A673 (cell line): ENCODE measurements at places on chromosomes 7 and 10. TPM values are rescaled to one million over a fixed set of nuclear protein-coding genes. Genes with fewer than 3 reads are reported as not detected.

DNA sequence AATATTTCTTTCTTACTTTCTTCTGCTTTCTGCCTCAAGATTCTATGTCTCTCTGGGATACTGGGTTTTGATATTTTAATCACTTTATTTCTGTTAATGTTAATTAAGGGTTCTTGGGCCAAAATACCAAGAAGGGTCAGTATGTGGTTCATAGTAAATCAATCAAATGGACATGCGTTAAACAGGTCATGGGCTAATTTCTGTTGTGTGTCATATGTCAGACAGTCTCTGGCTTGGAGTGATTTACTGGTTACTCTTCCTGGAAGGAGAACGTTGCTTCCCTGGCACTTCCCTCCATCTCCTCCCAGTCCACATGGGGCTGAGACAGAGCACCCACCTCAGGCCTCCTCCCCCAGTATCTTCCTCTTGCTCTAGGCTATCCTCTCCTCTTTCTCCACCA, 489.1 kb downstream of the SUGCT start:
- no peak for DNase-seq

IRF5 gene
- not detected in 2 replicates for total RNA-seq

DNA sequence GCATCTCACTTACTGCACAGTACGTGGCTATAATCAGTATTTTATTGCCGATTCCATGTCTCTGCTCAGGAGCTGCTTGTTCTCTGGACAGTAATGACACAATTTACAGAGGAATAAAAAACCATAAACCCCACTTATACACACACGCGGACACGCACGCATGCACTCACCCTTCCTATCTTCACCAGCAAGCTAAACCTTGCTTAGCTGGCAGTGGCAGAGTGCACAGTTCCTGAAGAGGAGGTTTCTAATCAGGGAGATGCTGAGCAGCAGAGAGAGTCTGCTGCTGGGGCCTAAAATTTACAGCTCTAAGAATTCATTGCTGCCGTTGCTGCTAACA, 66.3 kb downstream of the SND1 start:
- DNase-seq = no peak

GRCh38 chr10:128930515-128930914, 536.5 kb upstream of the MGMT start:
- no peak for DNase-seq

LRRN3 gene
- total RNA-seq = not detected in 2 replicates

GRCh38 chr10:2294739-2295138, 557.4 kb upstream of the ADARB2 start:
- no peak for DNase-seq

DNA sequence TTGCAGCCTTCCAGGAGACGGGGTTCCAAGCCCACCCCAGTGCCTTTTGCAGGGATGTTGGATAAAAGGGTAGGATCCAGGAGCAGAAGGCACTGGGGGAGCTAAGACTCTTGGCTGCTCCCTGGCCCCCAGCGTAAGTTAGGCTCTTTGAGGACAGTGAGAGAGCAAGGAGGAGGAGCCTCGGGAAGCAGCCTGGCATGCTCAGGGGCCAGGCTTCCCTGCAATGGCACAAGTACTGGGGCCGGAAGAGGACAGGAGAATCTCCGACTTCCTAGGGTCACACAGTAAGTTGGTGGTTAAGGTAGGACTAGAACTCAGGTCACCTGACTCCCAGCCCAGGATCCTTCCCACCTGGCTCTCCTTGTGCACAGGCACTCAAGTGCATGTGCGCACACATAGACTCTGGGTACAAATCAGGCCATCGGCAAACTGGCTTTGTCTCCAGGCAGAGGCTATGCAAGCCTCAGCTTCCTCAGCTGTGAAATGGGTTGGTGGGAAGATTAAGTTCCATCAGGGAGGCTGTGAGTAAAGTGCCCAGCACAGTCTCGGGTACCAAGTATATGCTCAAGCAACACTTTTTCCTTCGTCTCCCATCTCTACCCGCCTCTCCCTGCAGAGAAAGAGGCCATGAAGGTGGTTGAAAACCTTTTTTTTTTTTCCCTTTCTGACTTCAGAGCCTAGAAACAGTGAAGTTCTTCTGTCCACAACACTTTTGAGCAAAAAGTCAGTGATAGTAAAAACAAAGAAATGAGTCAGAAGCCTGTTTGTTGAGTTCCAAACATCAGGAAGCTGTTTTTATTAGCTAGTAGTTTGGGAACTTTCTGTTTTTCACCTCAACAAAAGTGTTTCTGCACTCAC, 79.1 kb downstream of the NEURL1 start:
- DNase-seq = no peak
